ENCODE measurements at places on chromosomes 5 and 9.

DNA sequence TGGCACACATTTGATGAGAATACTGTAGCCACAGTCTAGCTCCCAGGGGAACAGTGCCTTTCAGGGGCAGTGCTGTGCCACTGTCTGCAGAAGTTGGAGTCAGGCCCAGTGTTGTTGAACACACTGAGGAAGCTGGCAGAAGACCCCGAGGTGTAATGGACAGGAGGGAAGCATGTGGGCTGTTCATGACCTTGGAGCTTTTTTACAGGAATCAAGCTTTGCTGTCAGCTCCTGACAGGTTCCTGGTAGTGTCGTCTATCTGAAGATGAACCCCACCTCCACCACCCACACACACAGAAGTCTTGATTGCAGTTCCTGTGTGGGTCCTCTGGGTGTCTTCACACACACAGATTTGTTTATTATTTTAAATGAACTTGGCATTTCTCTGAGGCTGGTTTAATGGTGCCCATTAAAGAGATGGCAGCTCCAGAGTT, 40.3 kb upstream of the TNFAIP8 start:
- no peak for DNase-seq

DNA sequence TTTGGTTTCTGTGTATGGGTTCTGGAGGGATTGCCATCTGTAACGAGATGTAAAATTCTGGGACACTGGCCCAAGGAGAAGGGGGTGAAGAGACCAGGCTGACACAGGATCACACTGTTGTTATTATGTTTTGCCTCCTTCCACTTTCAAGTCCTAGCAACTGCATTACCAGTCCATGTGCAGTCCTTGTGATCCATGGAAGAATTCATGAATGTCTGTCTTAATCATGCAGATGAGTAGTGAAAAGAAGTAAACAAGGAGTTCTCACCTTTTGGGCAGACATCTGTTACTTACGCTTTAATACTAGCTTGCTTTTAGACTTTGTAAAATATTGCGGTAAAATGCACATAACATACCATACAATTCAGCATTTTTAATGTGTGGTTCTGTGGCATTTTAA, 18.3 kb downstream of the MEGF10 start:
- no peak for DNase-seq

DNA sequence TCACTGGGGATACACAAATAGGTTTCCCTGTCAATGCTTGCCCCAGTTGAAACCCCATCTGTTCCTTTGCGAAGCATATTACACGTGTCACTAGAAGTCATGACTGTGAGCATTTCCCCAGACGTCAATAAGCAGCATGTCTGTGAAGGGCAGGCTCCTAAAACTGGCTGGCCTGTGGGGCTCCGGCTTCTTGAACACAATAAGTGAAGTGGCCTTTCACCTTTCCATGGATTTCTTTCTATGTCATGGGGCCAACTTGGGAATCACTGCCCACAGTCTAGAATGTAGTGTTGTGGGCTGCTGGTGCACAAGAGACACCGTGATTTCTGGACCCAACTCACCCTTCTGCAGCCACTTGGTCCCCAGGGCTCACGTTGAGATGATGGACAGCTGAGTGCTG, 60.4 kb upstream of the CTSL start:
- DNase-seq, result no peak

- DNase-seq, result no peak
Measured at GRCh38 chr5:141779503-141779973, 97.5 kb upstream of the ARAP3 start.

DNA sequence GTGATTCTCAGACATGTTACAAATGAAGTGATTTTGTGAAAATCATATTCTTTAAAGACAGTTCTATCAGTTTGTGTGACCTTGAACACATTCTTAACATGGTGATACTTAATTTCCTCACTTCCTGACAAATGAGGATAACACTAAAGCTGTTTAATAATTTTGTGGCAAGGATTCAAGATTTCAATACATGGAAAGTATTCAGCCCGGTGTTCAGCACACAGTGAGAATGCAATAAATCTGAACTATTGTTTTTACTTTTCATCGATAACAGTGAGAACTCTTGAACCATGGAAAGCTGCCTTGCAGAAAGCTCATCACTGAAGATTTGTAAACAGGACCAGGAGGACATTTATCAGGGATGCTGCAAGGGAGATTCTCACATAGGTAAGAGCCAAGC, 57.1 kb upstream of the C5orf46 start:
- no peak for DNase-seq

DNA sequence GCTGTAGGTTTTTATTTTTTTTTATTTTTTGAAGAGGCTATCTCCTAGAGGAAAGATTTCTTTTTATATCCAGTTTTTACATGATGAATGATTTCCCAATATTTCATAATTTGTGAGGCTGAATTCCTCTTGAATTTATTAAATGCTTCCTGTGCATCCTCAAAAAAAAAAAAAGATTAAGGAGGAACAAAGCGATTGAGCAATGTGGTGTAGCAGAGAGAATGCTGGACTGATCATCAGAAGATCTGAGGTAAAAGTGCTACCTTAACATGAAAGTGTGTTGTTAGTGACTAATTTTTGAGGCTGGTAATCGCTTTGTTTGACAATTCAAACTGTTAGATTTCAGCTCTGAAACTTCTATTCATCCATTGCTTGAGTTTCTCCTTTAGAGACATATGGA, 125.1 kb downstream of the ESM1 start:
- no peak for DNase-seq

- no peak for DNase-seq
Measured at GRCh38 chr5:120638449-120638848, 174.3 kb downstream of the PRR16 start.

DNA sequence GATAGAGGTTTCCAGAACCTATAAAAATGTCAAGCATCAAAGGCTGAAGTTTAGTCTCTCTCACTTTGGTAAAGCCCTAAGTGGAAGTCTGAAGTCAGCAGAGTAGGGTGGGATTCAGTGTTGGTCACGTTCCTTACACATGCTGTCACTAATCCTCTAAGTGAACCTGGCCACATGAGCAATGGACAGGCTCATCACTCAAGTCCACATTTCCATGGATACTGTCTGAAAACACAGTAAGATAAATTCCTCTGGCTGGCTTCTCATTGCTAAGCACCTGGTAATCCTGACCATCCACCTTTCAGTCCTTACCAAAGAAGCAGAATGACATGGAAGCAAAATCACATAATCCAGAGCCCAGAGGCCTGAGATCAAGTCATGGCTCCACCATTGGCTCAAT, 43.8 kb downstream of the GNA14 start:
- no peak for DNase-seq

GRCh38 chr5:180463916-180464602, 30.1 kb upstream of the CNOT6 start:
- no peak for DNase-seq

GRCh38 chr5:170312301-170312595, 14.7 kb upstream of the LCP2 start:
- DNase-seq, result no peak

All from stimulated activated CD4-positive, alpha-beta T cell treated with anti-CD3 and anti-CD28 coated beads, Interleukin-1b, Interleukin-23, amount 100 ng/mL, for 1 hour (primary cell).